ENCODE measurements at places on chromosomes 6 and 20.
A peak's percentile ranks its signal among the peaks of the same experiment; 100 is the strongest.

- DNase-seq = no peak
These were observed 15.5 kb upstream of the SMAP1 start for GRCh38 chr6:70652216-70652615.

DNA sequence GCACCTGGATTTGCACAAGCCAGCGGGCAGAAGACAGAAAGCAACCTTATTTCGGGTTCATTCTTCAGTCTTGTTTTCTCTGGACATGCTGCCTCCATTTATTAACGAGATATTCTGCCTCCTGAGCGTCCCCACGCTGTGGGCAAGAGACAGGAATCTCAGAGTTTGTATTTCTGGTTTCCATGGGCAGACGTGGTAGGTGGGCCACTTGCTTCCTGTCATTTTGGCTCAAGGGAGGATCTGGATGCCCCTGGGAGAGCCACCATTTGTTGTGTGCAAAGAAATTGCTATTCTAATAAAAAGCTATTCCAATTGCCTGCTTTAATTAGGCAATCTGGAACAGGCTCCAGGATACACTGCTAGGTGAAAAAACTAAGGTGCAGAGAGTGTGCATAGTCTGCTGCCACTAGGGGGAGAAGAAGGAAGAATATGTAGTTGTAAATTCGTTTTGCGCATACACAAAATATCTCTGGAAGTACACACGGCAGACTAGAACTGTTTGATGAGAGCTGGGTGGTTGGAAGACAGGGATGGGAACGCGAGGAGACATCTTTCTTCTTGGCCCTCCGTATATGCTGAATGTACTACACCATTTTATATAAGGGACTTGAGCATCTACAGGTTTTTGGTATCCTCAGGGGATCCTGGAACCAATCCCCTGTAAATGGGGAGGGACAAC is 30.1 kb upstream of the SLC16A10 start:
- peak; percentile 75 for DNase-seq

DNA sequence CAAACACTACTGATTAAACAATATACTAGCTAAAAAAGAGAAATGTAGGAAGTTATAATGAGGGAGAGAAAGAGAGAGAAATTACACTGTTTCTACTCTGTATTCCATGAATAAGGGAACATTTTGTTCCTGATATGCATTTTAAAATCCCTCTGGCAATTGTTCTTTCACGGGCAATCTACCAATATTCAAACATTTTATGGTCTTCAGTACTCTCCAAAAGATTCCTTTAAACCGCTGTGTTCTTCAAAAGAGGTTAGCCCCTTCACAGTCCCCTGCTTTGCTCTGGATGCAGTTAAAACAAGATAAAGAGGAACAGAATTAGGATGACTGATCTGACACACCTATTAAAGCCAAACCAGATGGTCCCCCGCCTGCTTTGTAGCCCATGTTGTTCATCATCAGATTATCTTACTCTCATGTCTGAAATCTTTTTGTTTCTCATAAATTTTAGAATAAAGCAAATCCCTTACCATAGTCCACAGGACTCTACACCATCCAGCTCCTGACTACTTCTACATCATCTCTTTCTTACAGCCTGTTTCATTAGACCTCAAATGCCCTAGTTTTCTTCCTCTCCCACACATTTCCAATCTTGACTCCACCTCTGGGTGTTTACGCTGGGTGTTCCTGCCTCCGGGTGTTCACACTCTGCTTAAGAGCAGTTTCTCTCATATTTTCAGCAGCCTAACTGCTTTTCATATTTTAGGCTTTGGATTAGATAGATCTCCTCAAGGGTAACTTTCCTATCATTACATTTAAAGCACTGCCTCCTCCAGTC is 399.7 kb downstream of the COL12A1 start:
- DNase-seq = peak; percentile 34

GRCh38 chr20:5612581-5613301 is 137.5 kb upstream of the SHLD1 start:
- no peak for DNase-seq

All from choroid plexus epithelial cell (primary cell).